Heart right ventricle (tissue), 16 donors: ENCODE measurements at places on chromosomes 2 and 18. TPM values are rescaled to one million over a fixed set of nuclear protein-coding genes. Genes with fewer than 3 reads are reported as not detected.

GRCh38 chr2:42367835-42368234 lies 6.8 kb upstream of the COX7A2L start:
- no peak for DNase-seq

- no peak for DNase-seq
Measured at GRCh38 chr18:24964216-24964615, 387.8 kb downstream of the ZNF521 start.

DNA sequence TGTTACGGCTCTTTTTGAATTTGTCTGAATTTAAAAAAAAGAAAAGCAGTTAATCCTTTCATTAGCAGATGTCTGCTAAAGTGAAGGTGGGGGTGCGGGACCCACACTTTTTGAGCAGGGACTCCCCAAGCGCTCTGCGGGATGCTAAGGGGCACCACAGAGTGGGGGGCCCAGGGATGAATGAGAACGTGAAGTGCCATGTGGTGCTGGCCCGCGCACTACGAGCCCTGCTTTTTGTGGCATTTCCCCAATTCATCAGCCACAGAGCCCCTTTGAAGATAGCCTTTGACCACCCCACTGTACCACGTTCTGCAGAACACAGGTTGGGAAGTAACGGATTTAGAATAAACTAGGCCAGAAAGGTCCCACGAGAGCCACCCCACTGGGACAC lies 28.6 kb downstream of the HS1BP3 start:
- DNase-seq, result no peak

DNA sequence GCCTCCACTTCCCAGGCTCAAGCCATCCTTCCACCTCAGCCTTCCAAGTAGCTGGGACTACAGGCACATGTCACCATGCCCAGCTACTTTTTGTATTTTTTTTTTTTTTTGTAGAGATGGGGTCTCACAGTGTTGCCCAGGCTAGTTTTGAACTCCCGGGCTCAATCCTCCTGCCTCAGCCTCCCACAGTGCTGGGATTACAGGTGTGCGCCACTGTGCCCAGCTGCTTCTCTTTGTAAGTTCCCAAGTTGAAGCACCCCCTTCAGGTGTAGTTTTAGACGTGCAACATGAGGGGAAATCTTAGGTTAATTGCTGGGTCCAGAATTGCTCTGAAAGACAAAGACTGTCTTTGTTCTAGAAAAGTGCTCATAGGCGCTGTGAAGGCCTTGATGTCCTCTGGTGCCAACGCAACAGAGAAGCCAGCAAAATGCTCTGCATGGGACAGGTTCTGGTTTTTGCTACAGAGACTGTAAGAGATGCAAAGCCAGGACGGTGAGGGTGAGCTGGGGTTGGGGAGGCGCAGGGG lies 46.6 kb downstream of the RRM2 start:
- DNase-seq, result no peak

- no peak for DNase-seq
Measured at GRCh38 chr2:238695538-238695937, 152.3 kb upstream of the TWIST2 start.

DNA sequence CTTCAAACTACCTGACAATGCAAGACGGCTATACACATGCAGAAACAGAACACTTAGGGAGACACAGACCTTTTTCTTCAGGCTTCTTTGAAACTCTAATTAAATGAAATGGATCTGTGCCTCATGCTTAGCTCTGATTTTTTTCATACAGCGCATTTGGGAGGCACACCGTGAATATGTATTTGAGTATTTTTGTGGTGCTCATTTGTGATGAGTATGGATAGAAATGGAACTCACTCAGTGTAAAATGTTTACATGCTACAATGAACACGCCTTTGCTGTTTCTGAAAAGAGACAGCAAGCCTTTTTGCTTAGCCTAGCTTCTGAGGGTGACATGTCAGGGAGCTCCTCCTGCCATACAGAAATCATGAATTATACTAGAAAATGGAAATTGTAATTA lies 113.3 kb downstream of the FSHR start:
- DNase-seq, result no peak

DNA sequence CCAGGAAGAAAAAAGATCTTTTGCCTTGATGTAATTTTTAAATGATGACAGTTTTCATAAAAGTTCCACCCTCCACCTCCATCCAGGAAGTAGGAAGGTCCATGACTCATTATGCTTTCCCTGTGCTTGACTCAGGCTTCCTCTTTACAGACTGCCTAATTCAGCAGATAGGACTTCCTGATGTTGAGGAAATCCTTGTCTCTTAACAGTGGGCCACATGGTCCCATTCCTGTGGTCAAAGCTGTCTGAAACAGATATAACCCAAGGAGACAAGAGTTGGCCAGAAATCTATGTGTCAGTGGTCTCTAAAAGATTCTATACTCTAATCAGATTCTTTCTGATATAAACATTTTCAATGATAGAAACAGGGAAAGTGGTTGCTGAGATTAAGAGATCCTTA lies 119.1 kb downstream of the BAZ2B start:
- DNase-seq, result peak; percentile 19

DNA sequence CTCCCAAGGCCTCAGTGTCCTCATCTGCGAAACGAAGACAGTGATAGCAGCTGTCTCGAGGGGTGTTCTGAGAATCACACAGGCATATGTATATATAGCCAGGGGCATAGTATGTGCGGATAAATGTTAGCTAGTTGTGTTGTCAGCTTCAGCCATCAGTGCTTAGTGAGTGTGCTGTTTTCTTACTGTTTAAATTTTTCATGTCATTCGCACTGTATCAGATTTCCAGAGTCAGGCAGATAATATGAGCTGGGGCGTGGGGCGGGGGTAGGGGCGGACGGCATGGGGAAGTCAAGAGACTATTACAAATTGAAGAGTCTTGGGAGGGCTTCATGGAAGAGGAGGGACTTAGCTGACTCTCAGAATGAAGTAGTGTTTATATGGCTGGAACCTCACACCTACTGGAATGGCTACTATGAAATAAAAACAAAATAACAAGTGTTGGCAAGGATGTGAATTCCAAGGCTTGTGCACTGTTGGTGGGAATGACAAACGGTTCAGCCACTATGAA lies 7.0 kb downstream of the TRAPPC12 start:
- no peak for DNase-seq

GRCh38 chr2:118657466-118657865 lies 190.0 kb downstream of the EN1 start:
- no peak for DNase-seq

DNA sequence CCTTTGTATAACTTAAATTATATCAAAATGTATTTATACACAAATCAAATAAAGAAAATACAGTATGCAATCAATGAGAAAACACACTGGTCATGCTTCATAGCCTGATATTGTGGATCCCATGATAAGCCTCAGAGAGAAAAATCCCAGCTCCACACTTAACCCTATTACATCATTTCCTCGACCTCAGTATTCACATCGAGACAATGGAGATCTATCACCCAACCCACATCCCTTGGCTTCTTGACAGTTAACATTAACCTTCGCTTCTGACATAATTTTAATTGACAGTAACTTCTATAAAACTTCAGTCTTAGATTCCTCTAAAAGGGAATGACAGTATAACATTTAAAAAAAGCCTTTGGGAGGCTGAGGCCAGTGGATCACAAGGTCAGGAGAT lies 11.6 kb downstream of the TMX3 start:
- DNase-seq, result no peak

DNA sequence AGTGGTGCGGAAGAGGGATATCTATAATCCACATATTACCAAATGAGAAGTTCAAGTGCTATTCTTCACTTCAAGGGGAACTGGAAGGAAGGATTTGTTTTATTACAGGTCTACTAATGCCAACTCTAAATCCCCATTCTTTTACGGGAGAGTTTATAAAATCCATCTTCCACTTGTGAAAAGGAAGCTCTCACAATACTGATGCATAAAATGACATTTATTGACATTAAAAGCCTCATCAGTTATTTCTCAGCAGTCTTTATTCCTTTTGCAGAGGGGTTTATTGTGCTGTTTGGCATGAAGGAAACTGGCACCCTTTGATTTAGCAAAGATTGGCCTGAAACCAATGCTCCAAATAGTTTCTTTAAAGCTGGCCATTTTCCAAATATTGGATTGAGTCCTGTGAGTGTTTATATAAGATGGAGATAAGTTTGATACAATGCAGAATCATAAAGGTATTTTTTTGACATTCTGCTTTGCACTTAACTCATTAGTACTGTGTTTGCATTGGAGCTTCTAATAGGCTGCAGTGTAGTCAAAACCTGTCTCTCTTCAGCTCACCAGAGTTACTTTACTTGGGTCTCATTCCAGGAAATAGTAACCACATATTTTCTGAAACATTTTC lies 26.6 kb downstream of the LRP1B start:
- no peak for DNase-seq

GRCh38 chr18:49970319-49970718 lies 157.0 kb upstream of the ACAA2 start:
- DNase-seq, result no peak

GRCh38 chr18:63297687-63298399 lies 21.7 kb downstream of the BCL2 start:
- no peak for DNase-seq

- DNase-seq, result no peak
Measured at GRCh38 chr18:57855551-57855950, 52.4 kb upstream of the ATP8B1 start.

GRCh38 chr2:22998359-22998758 lies 386.6 kb upstream of the KLHL29 start:
- DNase-seq, result no peak

GRCh38 chr2:239238381-239238780 lies 162.4 kb downstream of the HDAC4 start:
- DNase-seq, result no peak

GRCh38 chr2:105868060-105868459 lies 123.3 kb downstream of the NCK2 start:
- DNase-seq, result no peak

GRCh38 chr2:232833830-232834229 lies 36.2 kb upstream of the SNORC start:
- no peak for DNase-seq

GRCh38 chr2:173555833-173556232 lies 201.2 kb downstream of the CDCA7 start:
- DNase-seq, result no peak

DNA sequence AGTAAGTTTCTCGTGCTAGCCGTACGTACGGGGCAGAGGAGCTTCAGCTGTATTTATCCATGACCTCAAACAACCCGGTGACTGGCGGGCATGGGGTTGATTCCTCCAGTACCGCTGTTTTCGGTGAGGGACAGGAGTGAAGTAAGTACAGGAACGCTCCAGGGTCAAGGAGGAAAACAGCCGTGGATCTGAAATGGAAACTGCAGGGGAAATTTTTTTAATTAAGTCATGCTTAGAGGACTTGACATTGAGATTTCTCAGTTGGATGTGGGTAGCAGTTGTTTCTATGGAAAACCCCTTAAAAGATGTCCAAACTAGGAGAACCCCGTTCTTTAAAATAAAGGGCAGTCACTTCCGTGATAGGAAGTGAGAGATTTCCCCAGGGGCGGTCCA lies 1.2 kb downstream of the RAB12 start:
- peak; percentile 33 for DNase-seq

CYP27A1 gene
- polyA plus RNA-seq, result 9.1 TPM

NIFK gene
- polyA plus RNA-seq, result 31.2 TPM

INHBB gene
- 3.6 TPM for polyA plus RNA-seq

C2orf78 gene
- polyA plus RNA-seq, result not detected

OR6B2 gene
- not detected for polyA plus RNA-seq

STEAP3 gene
- 5.8 TPM for polyA plus RNA-seq

CCDC178 gene
- 0.80 TPM for polyA plus RNA-seq

FSHR gene
- not detected for polyA plus RNA-seq

IL36G gene
- not detected for polyA plus RNA-seq

TTR gene
- polyA plus RNA-seq, result not detected
